GM13977 (cell line): ENCODE measurements at places on chromosomes 3 and 15.

- DNase-seq: no peak
Observed at GRCh38 chr15:48693484-48693883, 48.0 kb upstream of the FBN1 start.

DNA sequence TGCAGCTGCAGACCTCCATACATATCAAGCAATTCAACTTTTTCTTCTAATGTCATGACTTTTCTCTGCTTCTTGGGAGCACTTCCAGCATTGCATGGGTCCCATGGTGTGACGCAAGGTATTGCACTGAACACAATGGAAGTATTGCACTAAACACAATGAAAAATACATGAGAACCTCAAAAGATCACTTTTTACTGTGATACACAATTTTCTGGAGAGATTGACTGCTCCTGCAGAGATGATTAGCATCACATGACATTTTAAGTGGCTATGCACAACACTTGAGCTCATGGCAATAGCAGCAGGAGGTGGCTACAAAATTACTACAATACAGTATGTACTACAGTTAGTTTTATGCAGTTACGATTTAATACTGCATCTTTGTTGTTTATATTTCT lies 113.5 kb upstream of the BHLHE40 start:
- no peak for DNase-seq

DNA sequence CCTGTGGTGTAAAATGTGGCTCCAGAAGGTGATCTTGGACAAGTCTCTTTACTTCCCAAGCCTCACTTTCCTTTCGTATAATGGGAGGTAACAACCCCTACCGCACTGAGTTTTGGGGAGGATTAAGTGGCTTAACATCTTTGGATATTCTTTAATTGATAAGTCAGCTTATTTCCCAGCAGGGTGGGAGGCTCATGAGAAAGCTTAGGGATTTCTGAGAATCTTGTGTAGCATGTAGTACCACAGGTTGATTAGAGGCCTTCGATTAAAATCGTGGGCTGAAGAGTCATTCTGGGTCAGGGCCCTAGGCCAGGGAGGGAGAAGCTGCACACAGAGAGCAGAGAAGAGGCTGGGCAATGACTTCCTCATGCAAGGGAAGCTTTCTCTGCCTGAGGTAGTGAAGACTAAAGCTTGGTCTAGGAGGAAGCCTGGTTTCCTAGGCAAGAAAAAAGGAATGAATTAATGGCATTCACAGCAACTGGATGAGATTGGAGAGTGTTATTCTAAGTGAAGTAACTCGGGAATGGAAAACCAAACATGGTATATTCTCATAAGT lies 1.5 kb upstream of the NMNAT3 start:
- no peak for DNase-seq

GRCh38 chr3:139261754-139262586 lies 81.8 kb upstream of the MRPS22 start:
- no peak for DNase-seq

DNA sequence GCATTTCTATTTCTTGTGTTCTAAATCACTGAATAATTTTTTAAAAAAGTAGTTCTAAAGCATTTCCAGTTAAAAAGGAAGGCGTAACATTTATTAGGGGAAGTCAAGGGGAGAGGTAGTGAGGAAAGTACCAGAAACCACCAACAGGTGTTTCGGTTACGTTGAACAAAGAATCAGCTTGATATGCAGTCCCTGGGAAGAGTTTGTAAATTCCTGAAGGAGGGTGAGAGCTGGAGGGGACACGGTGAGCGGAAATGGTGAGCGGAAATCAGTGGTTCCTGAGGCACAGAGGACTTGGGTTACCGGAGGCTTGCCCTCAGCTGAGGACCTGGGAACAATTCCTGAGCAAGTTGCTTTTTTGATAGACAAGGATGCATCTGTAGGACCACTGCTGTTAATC lies 17.8 kb downstream of the MAP2K1 start:
- DNase-seq: no peak

DNA sequence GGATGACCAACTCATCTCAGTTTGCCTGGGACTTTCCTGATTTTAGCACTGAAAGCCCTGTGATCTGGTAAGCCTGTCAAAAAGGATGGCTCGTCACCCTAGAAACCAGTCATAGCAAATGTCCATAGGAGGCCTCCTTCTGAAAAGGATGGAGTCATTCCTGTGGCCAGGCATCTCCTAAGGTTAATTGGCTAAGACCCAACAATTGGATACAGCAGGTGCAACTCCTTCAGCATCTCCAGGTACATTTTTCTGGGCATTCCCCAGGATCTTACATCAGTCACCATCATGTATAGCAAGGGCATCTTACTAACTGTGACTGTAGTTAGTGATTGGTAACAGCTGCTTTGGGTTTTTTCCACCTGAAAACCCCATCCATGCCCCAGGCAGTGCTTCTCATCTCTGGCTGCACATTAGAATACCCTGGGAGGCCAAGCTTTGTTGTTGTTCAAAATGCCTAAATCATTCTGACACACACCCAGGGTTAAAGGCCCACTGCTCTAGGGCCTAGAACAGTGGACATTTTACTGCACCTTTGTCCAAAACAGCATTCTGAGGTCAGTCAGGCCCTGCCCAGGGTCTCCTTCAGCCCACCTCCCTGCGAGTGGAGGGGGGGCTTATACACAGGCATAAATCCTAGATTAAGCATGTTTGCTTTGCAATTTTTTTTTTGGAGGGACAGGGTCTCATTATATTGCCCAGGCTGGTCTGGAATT lies 28.3 kb upstream of the GALNT15 start:
- DNase-seq: peak; percentile 36

- DNase-seq: no peak
Observed at GRCh38 chr15:70293591-70294470, 196.1 kb upstream of the TLE3 start.

GRCh38 chr3:41417574-41417973 lies 218.3 kb downstream of the CTNNB1 start:
- DNase-seq: no peak

DNA sequence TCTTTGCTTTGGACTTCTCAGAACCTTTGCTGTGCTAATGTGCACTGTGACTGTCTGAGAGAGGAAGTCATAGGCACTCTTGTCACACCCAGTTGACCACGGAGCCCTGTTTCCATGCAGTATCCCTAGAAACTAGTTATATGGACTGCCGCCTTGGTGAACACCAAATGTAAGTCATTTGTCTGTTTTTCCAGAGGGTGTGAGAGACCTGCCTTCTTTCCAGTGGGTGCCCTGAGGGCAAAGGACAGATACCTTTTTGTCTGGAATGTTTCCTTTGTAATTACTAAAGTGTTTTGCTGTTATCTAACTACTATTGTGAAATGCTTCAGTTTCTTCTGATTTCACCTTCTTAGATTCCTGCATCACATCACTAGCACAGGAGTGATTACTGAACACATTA lies 91.8 kb downstream of the LARS2 start:
- no peak for DNase-seq

- DNase-seq: peak; percentile 82
Observed at GRCh38 chr15:74787251-74788041, 5.6 kb downstream of the CSK start.

- no peak for DNase-seq
Observed at GRCh38 chr15:29765898-29766527, 56.3 kb downstream of the TJP1 start.

GRCh38 chr15:101543431-101543830 lies 53.9 kb upstream of the PCSK6 start:
- DNase-seq: no peak

DNA sequence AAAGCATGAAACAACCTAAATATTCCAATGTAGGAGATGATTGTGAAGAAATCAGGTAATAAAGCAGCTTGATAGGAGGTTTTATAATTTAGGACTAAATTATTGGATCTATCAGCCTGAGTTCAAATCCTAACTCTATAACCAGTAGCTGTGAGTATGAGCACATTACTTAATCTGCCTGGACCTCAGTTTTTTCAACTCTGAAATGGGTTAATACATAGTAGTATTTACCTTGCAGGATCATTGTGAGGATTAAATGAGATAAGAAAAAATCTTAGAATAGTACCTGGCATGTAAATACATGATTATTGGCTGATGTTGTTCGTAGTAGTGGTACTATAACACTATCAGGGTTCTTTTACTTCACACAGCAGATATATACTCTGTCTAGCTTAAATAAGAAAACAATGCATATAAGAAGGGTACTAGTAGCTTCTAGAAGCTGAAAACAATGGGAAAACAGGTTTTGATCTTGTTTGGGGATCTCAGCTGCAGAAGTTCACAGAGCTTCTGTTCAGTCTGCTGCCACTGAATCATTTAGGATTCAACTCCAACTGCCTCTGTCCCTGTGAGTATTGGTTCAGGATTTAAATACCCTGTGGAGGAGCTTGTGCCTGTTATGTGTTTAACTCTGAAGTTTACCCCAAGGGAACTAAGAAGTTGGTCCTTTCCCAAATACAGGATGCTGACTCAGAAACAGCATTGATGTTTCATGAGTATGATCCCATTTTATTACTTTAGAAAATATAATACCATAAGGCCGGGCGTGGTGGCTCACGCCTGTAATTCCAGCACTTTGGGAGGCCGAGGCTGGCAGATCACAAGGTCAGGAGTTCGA lies 34.2 kb downstream of the KAT2B start:
- no peak for DNase-seq

- no peak for DNase-seq
Observed at GRCh38 chr15:48435321-48435720, 104.1 kb downstream of the DUT start.

DNA sequence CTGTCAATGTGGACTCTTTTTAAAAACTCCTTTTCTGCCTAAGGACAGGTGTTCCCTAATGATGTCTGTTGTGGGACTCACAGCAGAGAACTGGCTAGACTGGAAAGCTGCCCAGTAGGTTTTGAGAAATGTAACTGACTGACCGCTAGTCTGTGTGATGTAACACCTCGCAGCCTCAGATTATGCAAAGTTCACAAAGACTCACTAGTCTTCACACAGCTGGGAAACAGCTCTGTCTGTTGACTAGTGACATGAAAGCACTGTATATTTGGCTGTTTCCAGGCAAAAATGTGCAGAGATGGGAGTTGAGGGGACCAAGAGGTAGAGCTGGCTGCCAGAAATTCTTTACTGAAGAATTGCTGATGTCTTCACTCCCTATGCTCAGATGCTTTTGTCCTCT lies 10.3 kb downstream of the PDZRN3 start:
- DNase-seq: no peak

GRCh38 chr15:68821841-68822381 lies 1.2 kb upstream of the ANP32A start:
- peak; percentile 37 for DNase-seq

DNA sequence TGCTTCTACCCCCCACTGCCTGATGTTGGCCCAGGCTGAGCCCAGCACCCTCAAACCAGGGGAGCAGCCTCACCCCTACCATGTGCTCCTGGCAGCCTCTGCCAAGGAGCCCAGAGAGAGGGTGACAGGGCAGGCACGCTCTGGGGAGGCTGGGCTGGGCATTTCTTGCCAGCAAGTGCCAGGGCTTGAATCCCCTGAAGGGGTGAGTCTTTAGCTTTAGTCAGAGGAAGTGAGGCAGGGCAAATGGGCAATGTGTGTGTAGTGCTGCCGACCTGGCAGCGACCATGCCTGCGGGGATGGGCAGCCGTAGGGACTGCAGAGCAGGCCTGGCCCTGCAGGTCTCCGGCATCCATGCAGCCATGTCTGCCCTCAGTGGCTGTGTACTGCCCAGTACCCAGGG lies 18.1 kb downstream of the DUSP7 start:
- DNase-seq: no peak

DNA sequence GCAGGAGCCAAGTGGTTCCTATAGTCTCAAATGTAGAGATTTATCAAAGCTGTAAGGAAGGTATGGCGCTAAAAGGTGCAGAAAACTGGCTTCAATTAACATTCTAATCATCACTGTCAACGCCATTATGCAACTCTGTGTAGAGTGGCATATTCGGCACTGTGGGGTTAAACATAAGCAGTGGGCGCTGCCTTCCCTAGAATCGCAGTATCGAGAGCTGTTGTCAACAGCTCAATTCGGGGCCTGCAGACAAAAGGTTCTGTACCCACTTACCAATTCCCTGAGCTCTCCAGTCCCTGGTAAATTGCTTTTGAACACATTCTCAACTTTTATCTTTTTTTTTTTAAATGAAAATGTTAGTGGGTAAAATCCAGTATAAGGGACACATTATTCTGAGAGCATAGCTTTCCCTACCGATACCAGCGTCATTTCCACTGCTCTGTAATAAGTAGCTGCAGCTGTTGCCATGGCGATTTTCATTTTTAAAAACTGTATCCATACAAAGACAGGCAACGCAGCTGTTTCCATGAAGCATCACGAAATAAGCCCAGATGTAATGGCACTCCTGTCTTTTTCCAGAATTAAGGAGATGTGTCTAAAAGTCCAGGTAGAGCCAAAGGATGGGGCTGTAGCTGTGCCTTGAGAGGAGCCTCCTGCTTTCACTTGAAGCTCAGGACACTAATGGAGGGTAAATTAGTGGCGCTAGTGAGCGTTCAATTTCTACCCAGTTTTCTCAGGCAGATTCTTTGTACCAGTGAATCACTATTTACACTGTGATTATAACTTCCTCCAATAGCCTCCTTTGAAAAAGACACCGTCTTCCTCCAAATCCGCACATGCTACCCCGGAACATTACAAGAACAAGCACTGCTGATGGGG lies 250.3 kb downstream of the SLC9A9 start:
- DNase-seq: no peak

- no peak for DNase-seq
Observed at GRCh38 chr3:126132751-126133511, 47.5 kb downstream of the ALDH1L1 start.

GRCh38 chr15:87354661-87355410 lies 901.7 kb downstream of the NTRK3 start:
- no peak for DNase-seq

GRCh38 chr3:189507856-189508255 lies 123.3 kb upstream of the TP63 start:
- peak; percentile 21 for DNase-seq

GRCh38 chr3:141094790-141095545 lies 43.8 kb downstream of the SPSB4 start:
- DNase-seq: no peak

DNA sequence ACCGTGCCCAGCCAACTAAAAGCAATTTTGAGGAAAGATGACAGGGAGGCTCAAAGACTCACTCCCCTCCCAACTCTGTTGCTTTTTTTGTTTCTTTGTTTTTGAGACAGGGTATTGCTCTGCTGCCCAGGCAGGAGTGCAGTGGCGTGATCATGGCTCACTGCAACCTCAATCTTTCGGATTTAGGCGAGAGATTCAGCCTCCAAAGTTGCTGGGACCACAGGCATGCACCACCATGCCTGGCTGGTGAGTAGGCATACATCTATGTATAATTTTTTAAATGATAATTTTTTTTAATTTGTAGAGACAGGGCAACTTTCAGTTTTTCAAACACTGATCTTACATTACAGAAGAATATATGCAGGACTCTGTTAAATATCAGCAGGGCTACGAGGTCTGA lies 15.8 kb upstream of the THUMPD3 start:
- DNase-seq: no peak

DNA sequence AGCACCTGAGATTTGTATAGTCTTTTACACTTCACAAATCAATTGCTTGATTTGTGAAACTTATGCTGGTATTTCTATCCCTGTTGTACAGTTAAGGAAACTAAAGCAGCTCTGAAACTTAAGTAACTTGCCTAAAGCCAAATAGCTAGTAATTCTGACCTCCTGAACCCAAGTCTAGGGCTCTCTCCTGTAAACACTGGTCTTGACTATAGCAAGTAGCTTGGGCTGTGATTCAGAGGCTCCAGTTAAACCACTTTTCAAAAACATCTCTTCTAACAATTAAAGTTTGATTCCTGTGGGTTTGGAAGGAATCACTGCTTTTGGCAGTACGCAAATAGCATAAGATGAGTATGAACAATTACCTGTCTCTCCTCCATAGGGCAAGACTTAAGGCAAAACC lies 18.5 kb upstream of the CMTM8 start:
- no peak for DNase-seq

GRCh38 chr15:94265982-94266381 lies 34.6 kb downstream of the MCTP2 start:
- no peak for DNase-seq

GRCh38 chr3:52086976-52087663 lies 30.7 kb upstream of the DUSP7 start:
- DNase-seq: no peak
